H4 (cell line): ENCODE measurements at places on chromosomes 1 and 21. TPM values are rescaled to one million over a fixed set of nuclear protein-coding genes. Genes with fewer than 3 reads are reported as not detected.

CD5L gene
- total RNA-seq, result not detected in 2 replicates

RNU1-2 gene
- total RNA-seq, result not detected in 2 replicates

URB1 gene
- total RNA-seq, result 7.3 and 9.8 TPM in 2 replicates

PLPPR4 gene
- total RNA-seq, result 0.21 and 0.35 TPM in 2 replicates

VTCN1 gene
- not detected in 2 replicates for total RNA-seq

PDE9A gene
- 2.7 and 6.4 TPM in 2 replicates for total RNA-seq

CYP4Z1 gene
- not detected in 2 replicates for total RNA-seq
